ENCODE measurements at places on chromosomes 5 and 9.
A peak's percentile ranks its signal among the peaks of the same experiment; 100 is the strongest.

DNA sequence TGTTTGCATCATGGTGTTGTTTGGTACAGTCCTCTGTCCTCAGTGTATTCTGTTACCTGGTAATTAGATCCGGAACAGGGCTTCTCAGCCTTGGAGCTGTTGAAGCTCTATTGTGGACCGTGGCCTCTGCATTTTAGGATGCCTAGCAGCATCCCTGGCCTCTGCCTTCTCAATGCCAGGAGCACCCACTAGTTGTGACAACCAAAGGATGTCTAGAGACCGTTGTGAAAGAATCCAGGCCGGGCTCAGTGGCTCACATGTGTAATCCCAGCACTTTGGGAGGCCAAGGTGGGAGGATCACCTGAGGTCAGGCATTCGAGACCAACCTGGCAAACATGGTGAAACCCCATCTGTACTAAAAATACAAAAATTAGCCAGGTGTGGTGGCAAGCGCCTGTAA is 159.6 kb downstream of the CACNA1B start:
- no peak for DNase-seq

- DNase-seq = no peak
These were observed 4.2 kb upstream of the ZNF346 start for GRCh38 chr5:177018341-177018740.

GRCh38 chr9:109568568-109569210 is 70.6 kb upstream of the PTPN3 start:
- no peak for DNase-seq

- no peak for DNase-seq
These were observed 84.3 kb upstream of the HAND1 start for GRCh38 chr5:154562244-154562880.

DNA sequence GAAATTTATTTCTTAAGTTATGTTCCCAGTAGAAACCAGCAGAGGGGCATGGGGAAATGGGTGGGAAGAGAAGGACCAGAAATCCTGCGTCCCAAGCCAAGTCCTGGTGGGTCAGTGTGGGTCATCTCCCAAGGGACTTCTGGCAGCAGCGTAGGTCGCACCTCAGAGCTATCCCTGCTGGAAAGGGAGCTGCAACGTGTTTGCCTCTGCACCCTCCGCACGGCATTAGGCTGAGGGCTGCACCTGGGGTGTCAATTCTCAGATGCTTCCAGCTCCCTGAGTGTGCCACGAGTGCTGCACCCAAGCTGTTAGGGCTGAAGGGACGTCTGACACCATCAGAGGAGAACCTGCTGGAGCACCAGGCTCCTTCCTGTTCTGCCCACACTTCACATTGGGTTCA is 182.8 kb downstream of the CACNA1B start:
- DNase-seq = no peak

DNA sequence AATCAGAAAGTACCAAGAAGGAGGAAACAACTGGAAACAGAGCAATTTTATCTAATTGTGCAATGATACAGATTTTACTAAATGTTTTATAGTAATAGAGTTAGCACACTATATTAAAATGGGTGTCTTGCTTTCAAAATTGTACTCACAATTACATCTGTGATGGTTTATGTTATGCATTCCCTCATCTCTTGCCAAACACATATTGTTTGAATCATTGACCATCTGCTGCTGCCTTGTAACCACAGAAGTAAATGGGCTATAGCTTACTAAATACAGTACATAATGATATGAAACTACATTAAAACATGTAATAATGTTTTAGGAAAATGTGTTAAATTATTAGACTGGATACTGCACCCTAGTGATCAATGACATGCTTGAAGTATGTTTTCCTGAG is 158.1 kb downstream of the SLC25A46 start:
- DNase-seq = peak; percentile 41

DNA sequence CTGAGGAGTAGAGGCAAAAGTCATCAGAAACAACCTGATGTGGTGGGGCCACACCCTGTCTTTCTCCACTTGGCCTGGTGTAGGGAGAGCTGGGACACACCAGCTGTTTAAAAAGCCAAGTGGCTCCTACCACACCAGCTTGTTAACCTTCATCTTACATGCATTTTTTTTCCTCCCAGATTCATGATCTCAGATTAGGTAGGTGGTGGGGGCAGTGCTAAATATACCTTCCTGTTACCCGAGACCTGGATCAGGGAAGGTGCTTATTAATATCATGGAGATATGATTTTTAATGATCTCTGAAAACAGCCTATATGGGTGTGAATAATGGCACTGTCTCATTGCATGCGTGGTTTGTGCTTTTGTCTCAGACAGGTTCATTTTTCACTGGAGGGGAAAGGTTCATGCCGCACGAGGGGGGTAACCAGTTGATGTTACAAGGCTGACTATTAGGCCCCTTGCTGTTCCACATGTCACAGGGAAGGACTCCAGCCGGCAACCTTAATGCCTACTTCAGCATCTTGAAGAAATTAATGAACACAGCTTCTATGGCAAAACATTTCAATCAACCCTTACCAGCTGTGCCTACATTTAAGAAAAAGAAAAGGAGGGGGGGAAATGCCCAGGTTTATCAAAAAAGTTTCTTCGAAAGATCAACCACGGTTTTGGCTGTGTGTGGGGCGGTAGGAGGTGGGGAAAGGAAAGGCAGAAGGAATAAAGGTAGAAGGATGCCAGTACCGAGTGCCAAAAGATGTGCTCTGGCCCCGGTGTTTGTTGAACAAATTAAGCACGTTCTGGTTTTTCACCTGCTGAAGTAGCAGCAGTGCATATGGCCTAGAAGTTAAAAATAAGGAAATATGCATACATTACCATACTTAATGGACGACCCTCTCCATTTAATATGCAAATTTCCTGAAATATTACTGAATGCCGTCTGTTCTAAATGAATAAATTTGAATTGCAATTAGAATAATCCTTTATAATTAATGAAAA is 185.4 kb downstream of the EBF1 start:
- DNase-seq = no peak

DNA sequence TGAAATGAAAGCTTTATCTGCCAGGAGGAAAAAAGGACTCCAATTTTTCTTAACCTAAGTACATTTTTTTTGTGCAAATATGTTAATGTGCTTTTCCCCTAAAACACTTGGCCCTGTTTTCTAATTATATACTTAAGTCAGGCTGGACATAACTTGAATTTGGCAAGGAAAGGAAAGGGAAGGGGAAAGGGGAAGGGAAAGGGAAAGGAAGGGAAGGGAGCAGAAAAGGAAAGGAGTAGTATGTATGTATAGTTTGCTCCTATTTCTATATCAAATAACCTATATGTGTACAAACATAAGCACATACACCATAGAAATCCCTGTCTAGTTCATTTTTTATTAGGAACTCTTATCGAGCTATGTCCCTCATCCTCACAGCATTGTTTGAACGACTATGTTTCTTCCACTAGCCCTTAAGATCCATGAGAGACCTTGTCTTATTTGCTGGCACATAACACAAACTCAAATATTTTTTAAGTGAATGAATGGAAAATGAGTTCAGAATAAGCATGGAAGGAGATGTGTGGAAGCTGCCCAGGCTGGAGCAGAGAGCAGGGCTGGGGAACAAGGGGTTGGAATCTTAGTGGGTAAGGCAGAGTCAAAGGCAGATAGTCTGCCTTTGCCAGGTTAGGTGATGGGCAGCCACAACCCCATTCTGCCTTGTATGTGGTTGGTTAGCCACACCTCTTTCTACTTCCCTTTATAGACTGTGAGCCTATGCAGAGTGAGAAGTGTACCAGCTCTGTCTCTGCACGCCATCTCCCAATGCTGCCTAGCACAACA is 70.0 kb downstream of the KLHL3 start:
- DNase-seq = peak; percentile 3

DNA sequence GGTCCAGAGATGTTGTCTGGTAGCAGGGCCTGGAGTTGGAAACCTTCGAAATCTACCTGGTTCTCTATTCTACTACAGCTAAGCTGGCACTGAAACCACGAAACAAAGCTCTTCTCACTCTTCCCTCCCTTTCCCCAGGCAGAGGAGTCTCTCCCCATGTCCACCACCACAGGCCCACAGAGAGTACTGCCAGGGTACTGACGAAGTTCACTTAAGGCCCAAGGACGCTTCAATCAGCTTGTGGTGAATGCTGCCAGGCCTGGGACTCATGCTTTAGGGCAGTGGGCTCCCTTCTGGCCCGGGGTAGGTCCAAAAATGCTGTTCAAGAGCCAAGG is 17.3 kb upstream of the CCNB1 start:
- no peak for DNase-seq

GRCh38 chr5:16520841-16521240 is 55.2 kb upstream of the ZNF622 start:
- no peak for DNase-seq

DNA sequence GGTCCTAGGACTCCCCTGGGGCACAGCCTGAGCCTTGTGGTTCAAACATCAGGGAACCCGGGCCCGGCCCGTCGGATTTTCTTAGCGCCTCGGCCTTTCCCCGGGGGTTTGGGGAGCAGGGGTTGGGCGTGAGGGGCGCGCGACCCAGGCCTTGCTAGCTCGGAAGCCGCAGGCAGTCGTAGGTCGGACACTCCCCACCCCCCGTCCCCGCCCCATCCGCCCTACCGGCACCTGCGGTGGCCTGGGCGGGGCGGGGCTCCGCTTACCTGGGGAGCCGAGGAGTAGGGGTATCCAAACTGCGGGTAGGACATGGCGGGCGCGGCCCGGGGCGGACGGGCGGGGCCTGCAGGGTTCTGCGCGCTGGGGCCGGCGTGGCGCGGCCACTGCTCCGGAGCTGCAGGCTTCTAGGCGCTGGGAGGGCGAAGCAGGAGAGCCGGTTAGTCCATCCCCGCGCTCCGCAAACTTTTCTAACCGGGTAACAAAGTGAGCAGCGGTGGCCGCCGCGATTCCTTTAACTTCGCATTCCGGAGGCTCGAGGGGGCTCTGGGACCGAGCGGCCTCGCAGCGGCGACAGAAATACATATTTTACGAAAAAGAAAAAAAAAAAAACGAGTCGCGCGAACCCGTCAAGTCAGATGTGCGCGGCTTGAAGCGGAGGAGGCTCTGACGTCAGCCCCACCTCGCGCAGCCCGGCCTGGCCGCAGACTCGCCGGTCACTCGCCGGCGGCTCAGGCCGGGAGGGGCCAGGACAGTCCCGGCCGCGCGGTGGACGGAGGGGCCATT is at the start of gene IRX4:
Gene IRX4 (minus strand): TSS at position 589 of the 783 bp plus-strand sequence. CDS start 278 bp downstream, at position 311.
- peak; percentile 7 for DNase-seq

DNA sequence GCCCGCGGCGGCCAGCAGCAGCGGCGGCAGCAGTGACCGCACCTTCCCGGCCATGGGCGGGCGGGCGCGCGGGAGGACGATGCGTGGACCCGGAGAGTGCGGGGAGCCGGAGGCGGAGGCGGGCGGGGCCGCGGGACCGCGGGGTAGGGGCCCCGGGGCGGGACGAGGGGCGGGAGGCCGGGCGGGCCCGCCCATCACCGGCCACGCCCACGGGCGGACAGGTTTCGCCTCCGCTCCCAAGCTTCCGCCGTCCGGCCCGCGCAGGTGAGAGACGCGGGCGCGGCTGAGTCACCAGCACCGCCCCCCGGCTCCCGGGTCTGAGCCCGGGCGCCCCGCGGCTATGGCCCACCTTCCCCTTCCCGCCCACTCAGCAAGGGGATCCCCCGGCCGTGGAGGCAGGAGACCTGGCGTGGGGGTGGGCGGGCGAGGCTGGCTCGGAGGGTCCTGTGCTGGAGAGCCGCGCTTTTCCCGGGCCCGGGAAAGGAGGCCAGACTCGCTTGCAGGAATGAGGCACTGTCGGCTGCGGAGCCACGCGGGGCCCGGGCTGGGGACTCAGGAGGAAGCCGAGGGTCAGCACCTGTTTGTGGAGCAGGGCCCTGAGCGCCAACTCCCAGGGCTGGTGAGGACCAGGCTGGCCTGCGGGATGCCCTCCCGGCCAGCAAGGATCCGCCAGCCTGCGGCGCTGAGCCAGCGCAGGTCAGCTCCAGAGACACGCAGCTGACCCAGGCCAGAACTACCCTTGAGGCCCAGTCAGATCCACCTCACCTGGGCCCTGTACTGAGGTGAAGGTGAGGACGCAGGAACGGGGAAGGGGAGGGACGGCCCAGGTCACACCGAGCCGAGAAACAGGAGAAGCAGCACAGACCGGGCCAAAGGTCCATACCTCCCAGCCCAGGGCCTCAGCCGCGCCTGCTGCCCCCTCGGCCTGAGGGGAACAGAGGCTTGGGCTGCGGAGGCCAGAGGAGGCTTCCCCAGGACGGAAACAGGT is at the start of gene ENTPD2:
Gene ENTPD2 (minus strand): TSS at position 118 of the 988 bp plus-strand sequence. CDS start 64 bp downstream, at position 54.
- DNase-seq = no peak
